ENCODE measurements at places on chromosomes 7 and 10. TPM values are rescaled to one million over a fixed set of nuclear protein-coding genes. Genes with fewer than 3 reads are reported as not detected.

- DNase-seq, result no peak
Measured at GRCh38 chr10:26437637-26438461, at the start of gene APBB1IP. TSS of gene APBB1IP (plus strand) at chr10:26438341. CDS start at chr10:26492327, 53,986 bp downstream.

DNA sequence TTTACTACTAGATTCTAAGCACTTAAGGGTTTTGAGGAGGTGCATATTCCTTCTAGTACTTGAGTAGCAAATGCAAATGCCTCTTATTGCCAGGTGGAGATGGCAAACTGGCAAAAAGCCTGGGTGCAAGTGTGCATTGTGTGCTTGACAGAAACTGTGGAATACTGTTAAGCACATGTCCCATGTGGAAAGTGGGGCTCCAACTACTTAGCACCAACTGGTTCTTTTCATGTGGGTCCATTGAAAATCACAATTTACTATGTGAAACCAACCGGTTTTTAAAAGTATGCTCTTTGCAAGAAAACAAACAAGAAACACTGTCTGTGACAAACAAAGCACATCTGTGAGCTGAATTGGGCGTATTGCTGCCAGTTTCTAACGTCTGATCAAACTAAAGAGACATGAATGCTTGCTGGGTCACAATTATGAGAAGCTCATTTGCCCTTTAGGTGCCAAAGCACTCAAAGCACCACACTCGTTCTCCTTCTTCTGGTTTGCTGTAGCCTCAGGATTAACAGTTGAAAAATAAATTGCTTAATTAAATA is 197.4 kb downstream of the SEMA3E start:
- no peak for DNase-seq

DNA sequence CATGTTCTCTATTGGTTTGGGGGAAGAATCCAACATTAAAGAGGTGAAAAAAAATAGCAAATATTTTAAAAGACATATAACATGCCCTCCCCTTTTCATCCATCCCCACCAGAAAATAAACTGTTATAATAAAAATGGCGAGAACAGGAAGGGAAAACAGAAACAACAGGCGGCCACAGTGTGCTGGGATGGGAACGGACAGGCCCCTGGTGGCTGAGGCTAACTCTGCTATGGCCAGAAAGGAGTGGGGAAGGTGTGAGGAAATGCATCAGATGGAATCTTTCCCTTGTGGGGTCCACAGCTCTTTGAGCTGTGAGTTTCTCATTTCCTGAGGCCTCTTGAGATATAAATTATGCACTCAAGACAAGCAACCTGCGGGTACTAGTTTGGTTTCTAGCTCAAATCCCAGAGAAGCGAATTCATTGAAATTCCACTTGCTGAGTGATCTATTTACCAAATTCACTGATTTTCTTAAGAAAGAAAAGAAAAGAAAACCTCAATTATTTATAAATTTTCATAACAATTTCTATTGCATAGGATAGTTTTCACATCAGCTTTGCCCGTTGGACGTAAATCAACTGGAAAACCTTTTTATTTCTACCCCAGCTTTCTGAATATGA is 139.5 kb downstream of the BMPER start:
- DNase-seq, result no peak

DNA sequence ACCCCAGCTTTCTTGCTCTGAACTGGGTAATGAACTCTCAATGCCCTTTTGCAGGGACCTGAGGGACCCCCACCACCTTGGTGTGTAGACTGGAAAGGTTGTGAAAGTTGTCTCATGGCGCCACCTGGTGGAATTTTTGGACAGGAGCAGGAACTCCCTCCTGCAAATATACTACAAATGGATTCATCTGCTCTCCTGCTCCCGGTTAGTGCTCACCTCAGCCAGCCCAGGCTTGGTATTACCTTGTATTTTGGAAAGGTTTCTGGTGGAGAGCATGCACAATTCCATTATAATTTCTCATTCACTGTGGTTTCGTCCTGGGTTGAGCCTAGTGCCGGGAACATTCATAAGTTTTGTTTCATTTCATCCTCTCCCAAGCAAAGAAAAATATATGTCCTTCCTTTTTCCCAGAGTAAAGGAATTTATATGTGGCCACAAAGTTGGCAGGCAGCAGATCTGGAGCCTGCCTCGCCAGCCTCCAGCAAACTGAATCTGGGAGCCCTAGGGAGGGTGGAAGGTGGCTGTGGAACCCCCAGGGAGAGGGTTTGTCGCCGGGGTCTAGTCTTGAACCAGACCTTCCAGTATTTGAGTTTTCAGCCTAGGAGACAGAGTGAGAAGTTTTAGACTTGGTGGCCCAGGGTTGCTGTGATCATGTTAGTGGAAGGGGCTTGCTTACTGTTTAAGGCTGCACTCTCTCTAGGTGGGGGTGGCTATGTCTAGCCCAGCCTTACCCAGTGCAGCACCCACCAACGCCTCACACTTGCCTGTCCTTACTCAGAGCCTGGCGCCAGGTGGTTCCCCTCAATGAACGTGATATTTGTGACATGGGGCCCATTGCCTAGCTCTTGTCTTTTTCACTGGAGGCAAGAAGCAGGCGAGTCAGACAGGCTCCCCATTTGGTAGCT is 9.5 kb downstream of the FAM241B start:
- peak; percentile 90 for DNase-seq

DNA sequence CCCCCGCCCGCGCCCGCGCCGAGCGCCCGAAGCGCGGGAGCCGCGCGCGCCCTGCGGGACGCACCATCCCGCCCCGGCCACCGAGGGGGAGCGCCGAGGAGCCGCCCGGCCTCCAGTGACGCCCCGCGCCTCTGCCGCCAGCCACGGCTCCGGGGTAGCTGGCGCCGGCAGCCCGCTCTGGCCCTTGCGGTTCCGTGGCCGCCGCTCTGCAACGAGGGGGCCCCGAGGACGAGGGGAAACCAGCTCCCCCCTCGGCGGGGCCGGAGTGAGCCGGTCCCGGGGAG is at the start of gene PAXIP1:
PAXIP1 (minus strand) TSS at position 33 of the 284 bp plus-strand sequence. CDS start 195 bp downstream, outside the sequence.
- peak; percentile 67 for DNase-seq

The LZTS2 gene
- 15.1 TPM for total RNA-seq

The WIPF3 gene
- 5.2 TPM for total RNA-seq

GRCh38 chr10:124117511-124117785 is 24.1 kb upstream of the CHST15 start:
- no peak for DNase-seq

All from spinal cord (tissue), 10 donors.